Thyroid gland (tissue), 4 donors: ENCODE measurements at places on chromosomes 2 and 18. TPM values are rescaled to one million over a fixed set of nuclear protein-coding genes. Genes with fewer than 3 reads are reported as not detected.

QPCT gene
- total RNA-seq = 3.2 TPM

- DNase-seq = no peak
Observed at GRCh38 chr18:8326763-8327394, 282.4 kb upstream of the RAB12 start.

DNA sequence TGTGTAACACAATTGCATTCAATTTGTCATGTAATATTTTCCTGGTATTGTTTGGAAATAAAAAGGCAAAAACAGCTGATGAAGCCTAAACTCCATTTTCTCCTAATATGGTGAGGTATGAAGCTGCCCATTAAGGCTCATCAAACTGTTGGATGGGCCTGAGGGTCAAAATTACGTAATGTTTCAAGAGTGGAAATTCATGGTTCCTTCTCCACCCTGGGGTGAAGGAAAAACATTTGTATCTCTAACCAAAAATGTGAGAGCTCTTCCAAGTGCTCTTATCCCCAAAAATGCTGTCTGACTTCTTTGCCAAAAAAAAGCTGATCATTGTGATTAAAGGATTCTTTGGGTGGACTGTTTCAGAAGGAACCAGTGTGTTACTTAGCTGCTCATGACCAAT is 91.8 kb downstream of the ARHGAP28 start:
- DNase-seq = no peak

DNA sequence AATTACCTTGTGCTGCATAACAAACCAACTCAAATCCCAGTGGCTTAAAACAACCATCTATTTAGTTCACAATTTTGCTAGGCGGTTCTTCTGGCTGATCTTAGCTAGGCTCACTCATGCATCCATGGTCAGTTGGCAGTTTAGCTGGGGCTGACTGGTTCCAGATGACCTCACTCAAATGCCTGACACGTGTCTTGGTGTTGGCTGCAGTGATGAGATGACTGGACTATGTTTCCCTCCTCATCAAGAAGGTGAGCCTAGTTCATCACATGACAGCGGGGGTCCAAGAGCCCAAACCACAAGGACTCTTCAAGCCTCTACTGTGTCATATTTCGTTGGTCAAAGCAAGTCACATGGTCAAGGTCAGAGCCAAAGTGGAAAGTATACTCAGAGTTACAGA is 42.7 kb upstream of the ACTR3 start:
- peak; percentile 8 for DNase-seq

DNA sequence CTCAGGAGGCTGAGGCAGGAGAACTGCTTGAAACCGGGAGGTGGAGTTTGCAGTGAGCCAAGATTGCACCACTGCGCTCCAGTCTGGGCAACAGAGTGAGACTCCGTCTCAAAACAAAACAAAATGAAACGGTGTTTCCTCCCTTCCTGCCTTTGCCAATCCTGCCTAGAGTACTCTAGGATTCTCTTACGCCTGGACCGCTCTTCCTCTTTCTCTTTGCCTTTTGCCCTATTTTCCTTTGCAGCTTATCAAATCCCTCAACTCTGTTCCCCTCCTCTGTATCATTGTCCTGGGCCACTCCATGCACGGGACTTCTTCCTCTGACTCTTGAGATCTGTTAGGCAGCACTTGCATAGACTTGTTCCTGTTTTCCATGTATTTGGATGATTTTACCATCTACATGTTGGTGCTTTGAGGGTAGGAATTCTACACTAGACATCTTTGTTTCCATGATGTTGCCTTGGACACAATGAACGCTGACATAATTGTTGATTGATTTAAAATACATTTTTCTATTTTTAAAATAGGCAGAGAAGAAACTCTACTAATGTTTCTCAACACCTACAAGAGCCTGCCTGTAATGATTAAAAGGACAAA is 24.8 kb upstream of the ACYP2 start:
- DNase-seq = no peak
